ENCODE measurements at places on chromosomes 16 and 17.

DNA sequence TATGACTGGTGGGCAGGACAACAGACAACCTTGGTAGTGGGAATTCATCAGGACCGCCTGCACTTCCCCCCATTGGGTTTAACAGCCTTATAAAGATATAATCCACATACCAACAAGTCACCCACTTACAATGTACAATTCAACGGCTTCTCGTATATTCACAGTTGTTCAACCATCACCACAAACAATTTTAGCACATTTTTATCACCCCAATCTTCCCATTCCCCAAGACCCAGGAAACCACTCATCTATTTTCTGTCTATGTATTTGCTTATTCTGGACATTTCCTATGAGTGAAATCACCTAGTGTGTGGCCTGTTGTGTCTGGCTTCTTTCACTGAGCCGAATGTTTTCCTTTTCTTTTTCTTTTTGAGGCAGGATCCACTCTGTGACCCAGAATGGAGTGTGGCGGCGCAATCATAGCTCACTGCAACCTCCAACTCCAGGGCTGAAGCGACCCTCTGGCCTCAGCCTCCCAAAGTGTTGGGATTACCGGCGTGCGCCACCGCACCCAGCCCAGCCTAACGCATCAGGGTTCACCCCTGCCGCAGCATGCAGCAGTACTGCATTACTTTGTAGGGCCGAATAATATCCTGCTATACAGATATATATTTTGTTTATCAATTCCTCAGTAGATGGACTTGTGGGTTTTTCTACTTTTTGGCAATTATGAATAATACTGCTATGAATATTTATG, 10.9 kb downstream of the ANKS3 start:
- H3K4me3 ChIP-seq: no peak overlapping the region
- H3K27me3 ChIP-seq: no peaks in the 10 kb centered on the region
- no peak overlapping the region for H3K27ac ChIP-seq

DNA sequence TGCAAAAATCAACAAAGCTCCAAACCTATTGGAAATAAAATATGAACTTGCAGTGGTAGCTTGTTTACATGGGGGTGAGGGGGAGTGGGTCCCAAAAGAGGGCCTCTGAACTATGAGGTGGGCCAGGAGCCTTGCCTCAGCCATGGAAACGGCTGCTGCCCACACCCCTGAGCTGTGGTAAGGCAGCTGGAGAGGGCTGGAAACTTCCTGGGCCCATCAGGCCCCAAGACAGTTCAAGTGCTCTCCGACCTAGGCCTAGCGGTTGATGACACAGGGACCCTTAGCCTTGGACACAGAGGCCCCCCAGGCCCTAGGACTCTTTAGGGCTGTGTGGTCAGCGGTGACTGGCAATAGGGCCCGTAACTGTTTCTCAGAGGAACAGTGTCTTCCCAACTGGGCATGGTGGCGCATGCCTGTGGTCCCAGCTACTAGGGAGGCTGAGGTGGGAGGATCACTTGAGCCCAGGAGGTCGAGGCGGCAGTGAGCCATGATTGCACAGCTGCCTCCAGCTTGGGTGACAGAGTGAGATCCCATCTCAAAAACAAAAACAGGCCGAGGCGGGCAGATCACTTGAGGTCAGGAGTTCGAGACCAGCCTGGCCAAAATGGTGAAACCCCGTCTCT, 18.3 kb downstream of the UNC13D start:
- no peak overlapping the region for H3K4me3 ChIP-seq
- no peak for DNase-seq
- H3K4me1 ChIP-seq: no peaks in the 10 kb centered on the region

DNA sequence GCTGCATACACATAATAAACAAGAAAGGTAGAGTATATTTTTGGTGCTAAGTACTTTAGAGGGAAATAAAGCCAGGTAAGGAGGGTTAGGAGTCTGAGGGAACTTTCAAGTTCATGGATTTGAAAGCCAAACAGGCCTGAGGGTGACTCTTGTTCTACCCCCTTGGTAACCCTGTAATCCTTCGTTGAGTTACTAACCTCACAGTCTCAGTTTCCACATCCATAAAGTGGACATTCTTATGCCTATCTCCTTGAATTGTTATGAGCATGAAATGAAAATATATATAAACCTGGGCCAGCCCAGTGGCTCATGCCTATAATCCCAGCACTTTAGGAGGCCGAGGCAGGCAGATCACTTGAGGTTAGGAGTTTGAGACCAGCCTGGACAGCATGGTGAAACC, 22.4 kb downstream of the PECAM1 start:
- no peaks in the 10 kb centered on the region for H3K36me3 ChIP-seq
- no peak overlapping the region for H3K4me3 ChIP-seq
- H3K27ac ChIP-seq: no peak overlapping the region
- no peak for DNase-seq
- no peaks in the 10 kb centered on the region for H3K4me1 ChIP-seq

- no peaks in the 10 kb centered on the region for H3K4me1 ChIP-seq
- no peak overlapping the region for H3K27ac ChIP-seq
- H3K4me3 ChIP-seq: no peak overlapping the region
- no peaks in the 10 kb centered on the region for H3K27me3 ChIP-seq
- no peak for DNase-seq
Observed at GRCh38 chr16:64991001-64991400, 130.9 kb downstream of the CDH11 start.

DNA sequence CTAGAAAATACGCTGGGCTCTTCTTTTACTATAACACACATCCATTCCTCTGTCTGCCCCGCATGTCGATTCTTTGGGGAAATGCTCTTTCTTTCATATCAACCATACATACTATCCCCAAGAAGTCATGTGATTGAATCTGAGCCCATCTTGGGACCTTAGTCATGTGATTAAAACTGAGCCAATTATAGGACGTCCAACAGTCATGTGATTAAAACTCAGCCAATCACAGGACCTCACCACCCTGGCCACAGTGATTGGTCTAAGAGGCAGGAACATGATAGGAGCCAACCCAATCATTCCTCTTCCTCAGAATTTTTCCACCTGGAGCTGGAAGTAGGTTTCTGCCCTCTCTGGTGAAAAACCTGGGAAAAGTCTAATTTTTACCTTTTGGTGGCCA, 78.8 kb downstream of the TMEM114 start:
- H3K27me3 ChIP-seq: peaks cover 31% of the 10 kb centered on the region
- no peak for DNase-seq
- H3K4me1 ChIP-seq: no peaks in the 10 kb centered on the region
- no peak overlapping the region for H3K27ac ChIP-seq
